Fibroblast of the aortic adventitia (primary cell): ENCODE measurements at places on chromosomes 5 and 9.
A peak's percentile ranks its signal among the peaks of the same experiment; 100 is the strongest.

GRCh38 chr5:10756549-10756948 is 4.5 kb downstream of the DAP start:
- peak; percentile 86 for DNase-seq

DNA sequence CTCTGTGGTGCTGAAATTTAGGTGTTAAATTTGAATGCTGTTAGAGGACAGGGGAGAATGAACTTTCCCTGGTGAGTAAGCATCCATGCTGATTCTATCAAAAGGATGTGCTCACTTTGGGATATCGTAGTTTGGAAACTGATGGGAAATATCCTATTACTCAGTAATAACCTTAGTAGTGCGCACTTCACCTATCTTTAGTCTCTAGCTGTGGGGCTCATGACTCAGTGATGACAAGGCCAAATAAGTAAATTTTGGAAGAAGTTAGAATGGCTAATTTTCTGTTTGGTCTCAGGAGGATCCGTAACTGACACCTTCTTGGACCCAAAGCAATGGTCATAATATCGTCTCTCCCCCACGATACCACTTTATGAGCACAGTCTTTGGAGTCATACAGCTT is 448.4 kb downstream of the PSAT1 start:
- DNase-seq: no peak

- DNase-seq: no peak
These were observed 19.8 kb downstream of the BRD3 start for GRCh38 chr9:134047868-134048581.

DNA sequence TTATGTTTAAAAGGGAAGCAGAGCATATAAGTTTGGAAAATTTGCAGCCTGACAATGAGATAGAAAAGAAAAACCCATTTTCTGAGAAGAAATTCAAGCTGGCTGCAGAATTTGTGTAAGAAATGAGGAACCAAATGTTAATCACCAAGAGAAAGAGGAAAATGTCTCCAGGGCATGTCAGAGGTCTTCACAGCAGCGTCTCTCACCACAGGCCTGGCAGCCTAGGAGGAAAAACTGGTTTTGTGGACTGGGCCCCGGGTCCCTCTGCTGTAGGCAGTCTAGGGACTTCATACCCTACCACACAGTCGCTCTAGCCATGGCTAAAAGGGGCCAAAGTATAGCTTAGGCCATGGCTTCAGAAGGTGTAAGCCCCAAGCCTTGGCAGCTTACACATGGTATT is 32.1 kb upstream of the HSD17B4 start:
- DNase-seq: no peak

DNA sequence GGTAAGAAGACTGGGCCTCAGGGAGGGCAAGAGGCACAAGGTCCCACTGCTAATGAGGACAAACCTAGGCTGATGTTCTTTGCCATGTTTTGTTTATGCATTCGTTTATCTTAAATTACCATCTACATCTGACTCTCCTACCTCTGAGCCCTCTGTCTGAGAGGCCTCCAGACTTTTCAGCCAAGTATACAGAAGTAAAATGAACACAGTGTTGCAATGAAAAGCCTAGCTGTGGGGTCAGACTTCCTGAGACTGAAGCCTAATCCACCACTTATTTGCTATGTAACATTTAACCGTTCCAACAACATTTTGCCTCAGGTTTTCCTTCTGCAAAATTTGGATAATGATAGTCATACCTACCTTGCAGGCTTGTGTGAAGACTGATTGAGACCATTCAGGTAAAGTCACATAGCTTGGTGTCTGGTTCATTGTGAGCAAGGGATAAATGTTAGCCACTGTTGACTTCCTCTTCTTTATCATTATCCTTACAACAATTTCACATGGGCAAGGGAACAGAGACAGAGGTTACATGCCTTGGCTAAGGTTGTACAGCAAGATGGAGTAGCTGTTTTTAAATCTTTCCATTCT is 374.9 kb upstream of the CLINT1 start:
- no peak for DNase-seq

GRCh38 chr9:130499804-130500263 is 55.1 kb downstream of the ASS1 start:
- no peak for DNase-seq

DNA sequence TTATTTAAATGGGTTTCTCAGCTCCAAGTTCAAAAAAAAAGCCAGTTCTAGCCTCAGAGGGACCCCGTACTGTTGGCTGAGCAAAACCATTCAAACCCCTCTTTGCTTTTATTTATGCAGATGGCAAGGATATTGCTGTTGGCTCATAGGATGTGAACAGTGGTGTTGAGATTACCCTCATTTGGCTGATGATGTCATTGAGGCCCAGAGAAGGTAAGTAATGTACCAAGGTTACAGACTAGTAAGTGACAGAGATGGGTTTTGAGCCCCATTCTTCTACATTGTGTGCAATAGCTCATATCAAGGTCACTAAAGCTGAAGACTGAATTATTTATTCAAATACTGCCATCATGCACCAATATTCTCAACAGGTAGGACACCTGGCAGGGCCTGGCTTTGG is 122.2 kb upstream of the PCA3 start:
- no peak for DNase-seq

- DNase-seq: no peak
These were observed 122.5 kb downstream of the CDH18 start for GRCh38 chr5:19865336-19866089.

GRCh38 chr5:115709585-115709984 is 83.7 kb upstream of the TMED7 start:
- no peak for DNase-seq

GRCh38 chr5:83048811-83049210 is 28.4 kb downstream of the TMEM167A start:
- DNase-seq: no peak

DNA sequence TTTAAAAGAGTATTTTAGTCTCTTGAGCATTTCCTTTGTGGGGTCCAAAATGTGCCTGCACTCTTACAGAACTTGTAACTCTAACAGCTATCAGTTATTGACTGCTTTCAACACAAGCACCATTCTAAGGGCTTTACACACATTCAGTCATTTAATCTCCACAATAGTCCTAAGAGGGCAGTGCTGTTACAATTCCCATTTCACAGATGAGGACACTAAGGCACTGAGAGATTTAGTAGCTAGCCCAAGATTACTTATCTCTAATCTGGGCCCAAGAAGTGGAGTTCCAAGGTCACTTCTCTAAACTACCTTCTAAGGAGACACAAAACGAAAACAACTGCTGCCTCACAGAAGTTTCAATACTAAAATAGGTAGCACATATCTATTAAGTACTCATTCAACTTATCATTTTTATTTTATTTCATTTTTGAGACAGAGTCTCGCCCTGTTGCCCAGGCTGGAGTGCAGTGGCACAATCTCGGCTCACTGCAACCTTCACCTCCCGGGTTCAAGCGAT is 275.2 kb downstream of the CWC27 start:
- no peak for DNase-seq

DNA sequence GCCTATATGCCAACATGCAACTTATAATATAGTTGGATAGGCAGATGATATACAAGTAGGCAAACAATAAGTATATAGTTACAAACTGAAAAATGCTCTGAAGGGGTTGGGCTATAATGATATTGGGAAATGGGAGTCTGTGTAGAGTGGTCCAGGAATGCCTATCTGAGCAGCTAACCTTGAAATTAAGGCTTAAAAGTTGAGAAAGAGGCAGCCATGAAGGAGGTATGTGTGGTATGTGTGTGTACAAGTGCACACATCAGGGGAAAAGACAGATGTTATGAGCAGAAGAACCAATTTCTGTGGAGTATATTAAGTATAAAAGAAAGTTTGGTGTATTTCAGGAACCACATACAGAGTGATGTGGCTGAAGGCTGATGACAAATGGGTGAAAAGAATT is 154.9 kb upstream of the PAPPA start:
- DNase-seq: peak; percentile 54

- DNase-seq: no peak
These were observed 1.8 kb downstream of the PTGER4 start for GRCh38 chr5:40681363-40682153.

DNA sequence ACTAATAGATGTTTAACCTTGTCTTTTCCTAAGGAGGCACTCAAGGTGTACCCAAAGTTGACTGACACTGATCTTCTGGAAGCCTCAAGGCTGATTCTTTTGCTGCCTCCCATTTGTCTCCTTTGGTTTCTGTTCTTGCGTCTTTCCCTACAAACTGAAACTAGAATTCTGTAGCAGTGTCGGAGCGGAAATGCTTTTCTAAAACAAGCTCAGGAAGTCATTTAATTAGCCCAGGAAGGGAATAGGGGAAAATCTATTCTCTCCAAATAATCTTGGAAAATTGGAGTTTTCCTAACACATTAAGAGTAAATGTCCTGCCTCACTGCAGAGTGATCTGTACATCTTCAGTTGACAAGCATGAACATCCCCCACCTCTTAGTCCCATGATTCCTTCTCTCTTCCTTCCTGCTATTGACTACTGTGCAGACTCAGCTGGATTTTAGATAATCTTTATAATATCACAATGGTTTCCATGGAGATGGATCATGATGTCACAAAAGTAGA is 182.7 kb downstream of the NR3C1 start:
- no peak for DNase-seq

DNA sequence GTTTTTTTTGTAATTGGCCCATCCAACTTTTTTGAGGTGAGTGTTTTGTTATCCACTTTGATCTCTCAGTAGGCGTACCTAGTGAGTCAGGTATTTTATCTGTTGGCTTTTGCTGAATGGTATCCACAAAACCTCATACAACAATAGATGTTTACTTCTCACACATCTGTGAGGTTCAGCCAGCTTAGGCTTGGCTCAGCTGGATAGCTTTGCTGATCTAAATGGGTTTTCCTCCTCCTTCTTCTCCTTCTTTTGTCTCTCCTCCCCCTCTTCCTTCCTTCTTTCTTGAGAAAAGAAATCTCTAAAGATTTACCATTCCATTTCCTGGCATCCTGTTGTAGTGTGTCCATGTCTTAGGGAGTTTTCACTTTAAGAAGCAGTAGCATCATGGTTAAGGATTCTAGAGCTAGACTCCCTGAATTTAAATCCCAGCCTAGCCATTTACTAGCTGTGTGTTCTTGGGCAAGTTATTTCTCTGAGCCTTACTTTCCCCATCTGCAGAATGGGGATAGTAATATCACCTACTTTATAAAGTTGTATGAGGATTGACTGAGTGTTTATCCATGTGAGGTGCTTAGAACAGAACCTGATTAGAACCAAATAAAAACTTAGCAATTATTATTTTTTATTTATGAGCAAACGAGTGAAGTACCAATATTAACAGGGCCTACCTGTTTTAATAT is 126.3 kb downstream of the ARHGAP26 start:
- no peak for DNase-seq

GRCh38 chr9:70656281-70656680 is 241.8 kb upstream of the KLF9 start:
- DNase-seq: no peak

GRCh38 chr9:120714088-120714845 is at the start of gene MEGF9:
MEGF9 (minus strand) TSS chr9:120714470; CDS start chr9:120714358, 112 bp downstream.
- DNase-seq: peak; percentile 96

- DNase-seq: peak; percentile 40
These were observed 296.4 kb downstream of the SLIT3 start for GRCh38 chr5:169004551-169004950.

DNA sequence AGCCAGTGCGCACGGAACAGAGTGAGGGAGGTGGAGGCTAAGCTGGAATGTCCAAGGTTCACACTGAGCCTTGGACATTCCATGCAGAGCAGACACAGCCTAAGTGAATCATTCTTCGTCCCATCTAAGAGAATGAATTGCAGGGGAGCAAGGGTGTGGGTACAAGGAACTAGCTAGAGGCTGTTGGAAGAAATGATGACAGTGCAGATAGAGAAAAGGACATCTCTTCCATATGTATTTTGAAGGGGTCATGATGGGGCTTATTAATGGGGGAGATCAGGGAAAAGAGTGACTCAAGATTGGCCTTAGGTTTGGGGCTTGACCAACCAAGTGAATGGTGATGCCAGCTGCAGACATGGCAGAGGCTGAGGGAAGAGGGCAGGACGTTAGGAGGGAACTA is 59.2 kb downstream of the MTX3 start:
- DNase-seq: no peak

GRCh38 chr5:135230251-135230925 is 168.6 kb downstream of the MACROH2A1 start:
- peak; percentile 91 for DNase-seq

GRCh38 chr5:9431496-9432258 is 114.2 kb downstream of the SEMA5A start:
- DNase-seq: peak; percentile 53

GRCh38 chr5:88407341-88407740 is 138.7 kb upstream of the TMEM161B start:
- DNase-seq: no peak

- DNase-seq: no peak
These were observed 164.8 kb downstream of the MACROH2A1 start for GRCh38 chr5:135234242-135234641.

GRCh38 chr5:142439207-142439860 is 114.5 kb upstream of the SPRY4 start:
- peak; percentile 45 for DNase-seq

DNA sequence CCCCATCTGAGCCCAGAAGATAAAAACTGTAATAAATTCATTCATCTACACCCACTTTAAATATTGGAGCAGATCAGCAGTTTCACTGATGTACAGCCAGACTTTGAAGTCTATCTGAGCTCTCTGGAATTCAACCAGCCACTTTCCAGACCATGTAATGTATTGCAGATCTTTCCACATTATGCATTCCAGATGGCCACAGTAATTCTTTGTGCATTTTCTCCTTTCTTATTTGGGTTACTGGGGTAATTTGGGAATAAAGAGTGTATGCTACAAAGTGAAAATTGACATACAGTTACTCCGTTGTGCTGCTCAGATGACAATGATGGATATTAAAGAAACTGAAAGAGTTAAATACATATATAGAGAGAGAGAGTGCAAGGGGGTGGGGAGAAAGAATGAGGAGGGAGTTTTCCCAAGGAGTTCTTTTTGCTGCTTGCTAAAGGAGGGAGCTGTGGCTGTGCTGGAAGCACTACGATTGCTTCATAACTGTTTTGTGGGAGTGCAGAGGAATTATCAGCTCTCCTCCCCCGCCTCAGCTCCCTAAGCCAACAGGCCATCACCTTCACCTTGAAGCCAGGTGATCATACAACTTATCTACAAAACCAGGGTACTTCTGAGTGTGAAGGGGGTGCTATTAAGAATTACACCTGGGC is 152.8 kb downstream of the GAS1 start:
- peak; percentile 95 for DNase-seq

DNA sequence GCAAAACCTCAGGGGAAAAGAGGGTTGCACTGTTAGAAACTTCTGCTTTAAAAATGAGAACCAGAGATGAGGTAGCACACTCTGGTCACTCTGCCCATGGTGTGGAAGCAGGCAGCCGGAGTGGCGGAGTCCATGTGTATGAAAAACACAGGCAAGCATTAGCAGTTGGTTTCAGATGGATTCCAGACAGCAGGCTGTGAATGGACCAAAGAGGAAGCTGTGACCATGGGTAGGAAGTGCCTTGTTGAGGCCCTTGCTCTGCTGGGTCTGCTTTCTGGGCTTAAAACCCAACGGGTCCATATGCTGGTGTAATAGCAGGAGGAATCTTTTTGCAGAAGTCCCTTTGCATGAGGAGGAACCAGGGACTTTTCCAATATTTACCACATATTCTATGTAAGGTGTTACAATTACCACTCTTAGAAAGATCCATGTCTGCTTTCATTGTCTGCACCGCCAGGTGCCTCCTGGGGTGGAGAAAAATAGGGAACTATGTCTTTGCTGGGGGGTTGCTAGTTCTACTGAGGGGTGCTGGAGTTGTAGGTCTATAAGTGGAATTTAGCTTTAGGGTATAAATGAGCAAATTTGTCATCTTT is 77.0 kb downstream of the ANKRD55 start:
- DNase-seq: no peak
